ENCODE measurements at places on chromosomes 16 and 17. TPM values are rescaled to one million over a fixed set of nuclear protein-coding genes. Genes with fewer than 3 reads are reported as not detected.

The RNF112 gene
- 0.14 TPM for total RNA-seq

The RGS11 gene
- total RNA-seq, result not detected

DNA sequence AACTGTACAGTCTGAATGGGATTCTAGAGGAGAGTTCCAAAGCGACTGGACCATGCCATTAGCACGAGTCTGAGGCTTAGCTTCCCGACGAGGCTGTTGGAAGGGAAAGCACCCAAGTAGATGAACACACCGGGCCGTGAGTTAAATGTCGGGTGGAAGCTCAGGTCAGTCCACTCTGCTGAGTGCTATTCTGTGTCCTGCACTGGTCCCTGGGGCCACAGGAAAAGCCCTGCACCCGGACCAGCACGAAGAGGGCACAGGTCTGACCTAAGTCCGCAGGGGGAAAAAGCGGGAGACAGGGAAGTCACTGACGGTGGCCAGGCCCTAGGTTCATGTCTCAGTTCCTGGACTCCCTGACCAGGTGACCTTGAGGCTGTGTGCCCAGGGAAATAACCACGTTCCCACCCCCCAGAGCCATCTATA, 44.1 kb upstream of the RBFOX3 start:
- DNase-seq, result no peak

DNA sequence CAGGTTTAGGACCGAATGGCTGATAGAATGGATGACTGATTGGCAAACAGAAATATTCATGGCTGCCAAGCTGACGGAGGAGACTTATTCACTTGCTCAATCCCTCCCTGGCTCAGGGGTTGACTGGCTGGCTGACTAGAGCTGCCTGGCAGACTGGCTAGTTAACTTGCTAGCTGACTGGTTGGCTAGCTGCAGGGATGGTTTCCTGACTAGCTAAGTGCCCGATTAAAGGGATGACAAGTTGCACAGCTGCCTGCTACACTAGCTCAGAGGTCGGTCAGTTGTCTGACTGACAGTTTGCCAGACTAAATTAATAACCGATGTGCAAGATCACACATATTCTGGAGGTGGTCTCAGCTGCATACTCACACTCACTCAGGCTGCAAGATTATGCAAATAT, 1208.4 kb upstream of the CDH8 start:
- no peak for DNase-seq

DNA sequence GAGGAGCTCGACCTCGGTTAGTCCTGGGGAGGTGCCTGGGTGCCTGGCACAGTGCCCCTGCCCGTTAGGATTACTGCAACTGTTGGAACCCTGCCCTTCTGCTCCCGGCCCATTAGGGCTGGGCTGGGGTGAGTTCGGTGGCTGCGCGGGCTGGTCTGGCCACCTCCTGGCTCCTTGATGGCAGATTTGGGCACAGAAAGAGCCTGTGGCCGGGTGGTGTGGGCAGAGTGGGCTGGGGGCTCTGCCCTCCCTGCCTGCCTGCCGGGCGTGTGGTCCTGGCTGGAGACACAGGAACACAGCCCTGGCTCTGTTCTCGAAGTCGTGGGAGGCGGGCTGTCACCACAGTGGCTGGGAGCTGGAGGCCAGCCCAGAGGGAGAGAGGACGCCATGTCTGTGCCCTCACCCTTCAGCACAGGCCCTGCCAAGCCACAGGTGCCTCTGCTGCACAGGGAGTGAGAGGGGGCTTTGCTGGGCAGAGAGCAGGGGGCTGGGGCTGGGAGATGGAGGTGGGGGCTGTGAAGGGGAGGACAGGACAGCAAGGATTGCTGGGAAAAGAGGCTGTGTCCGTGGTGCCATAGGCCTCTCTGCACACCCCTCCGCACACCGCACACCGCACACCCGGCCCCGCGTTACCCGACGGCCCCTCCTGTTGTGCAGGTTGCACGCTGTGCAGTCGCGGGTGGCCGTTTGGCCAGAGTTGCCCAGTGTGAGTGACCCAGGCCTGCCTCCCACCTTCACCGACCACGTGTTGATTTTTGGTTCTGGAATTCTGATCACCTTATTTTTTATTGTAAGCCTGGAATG, 236.6 kb upstream of the GSE1 start:
- no peak for DNase-seq
